NCI-H187 treated with DMSO at 0.1 percent for 48 hours (cell line): ENCODE measurements at places on chromosomes 13 and 19.

DNA sequence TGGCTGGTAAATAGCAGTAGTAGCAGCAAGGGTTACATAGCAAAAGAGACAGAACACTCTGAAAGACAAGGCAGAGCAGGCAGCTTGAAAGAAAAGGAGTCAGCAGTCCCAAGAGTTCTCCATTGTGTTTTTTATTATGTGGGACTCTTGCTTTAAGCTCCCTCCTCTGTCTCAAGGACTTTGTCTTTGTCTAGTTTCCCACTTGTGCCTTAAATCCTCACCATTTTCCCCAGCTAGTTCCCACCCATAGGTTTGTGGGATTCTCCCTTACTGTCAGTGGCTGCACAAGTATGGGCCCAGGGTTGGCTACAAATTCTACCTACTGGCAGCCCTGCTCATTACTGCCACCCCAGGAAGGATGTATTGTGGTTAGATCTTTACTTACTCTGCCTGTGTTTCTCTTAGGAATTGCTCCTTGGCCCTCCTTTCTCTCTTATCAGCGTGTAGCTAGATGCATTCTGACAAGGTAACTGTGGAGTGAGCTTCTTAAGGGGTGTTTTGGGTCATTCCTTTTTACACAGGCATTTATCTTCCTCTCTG lies 413.4 kb upstream of the PCDH9 start:
- no peak for DNase-seq

DNA sequence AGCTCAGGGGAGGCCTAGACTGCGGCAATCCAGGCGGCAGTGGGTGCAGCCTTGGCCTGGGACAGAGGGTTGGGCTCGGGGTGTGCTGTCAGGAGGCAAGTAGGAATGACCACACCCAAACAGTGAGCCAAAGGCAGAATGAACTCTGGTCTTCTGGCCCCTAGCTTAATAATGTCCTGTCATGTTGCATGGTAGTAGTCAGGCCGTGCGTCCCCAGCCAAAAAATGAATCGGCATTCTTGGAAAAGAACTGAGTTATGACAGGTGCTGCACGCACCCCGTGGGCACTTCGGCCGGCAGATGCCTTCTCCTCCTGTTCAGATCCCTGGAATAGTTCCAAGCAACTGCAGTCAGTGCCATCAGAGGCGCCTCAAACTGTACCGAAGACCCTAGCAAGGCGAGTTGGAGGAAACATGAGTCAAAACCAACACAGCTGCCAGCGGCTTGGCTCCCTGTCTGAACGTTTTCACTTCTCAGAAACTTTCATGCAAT lies 55.9 kb downstream of the ATP7B start:
- DNase-seq = no peak

DNA sequence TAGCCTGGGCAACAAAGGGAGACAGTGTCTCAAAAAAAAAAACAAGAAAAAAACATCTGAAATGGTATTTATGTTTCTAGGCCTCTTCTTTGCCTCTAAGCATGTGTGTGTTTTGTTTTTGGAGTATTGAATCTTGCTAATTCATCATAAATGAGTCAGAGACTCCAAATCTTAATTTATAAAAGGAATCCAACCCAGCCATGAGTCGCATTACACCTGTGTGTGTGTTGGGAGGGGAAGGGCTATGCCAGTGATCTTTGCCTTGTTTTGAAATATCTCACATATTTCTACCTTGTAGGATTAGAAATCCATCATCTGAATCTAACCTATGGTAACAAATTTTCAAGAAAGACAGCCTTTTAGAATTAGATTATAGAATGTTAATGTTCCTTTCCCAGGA lies 4.0 kb downstream of the ZNF331 start:
- DNase-seq = no peak

- DNase-seq = no peak
These were observed 4.3 kb downstream of the CD209 start for GRCh38 chr19:7742991-7743390.

GRCh38 chr19:595326-596262 lies 5.9 kb downstream of the HCN2 start:
- no peak for DNase-seq

DNA sequence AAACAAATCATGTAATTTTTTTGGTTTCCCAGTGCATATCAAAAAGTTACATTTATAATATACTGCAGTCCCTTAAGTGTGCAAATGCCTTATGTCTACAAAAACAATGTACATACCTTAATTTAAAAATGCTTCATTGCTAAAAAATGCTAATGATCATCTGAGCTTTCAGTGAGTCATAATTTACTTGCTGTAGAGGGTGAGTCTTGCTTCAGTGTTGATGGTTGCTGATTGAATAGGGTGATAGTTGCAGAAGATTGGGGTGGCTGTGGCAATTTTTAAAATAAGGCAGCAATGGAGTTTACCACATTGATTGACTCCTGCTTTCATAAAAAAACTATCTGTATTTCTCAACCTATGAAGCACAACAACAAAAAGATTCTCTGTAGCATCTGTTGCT lies 613.9 kb downstream of the TBC1D4 start:
- DNase-seq = no peak

DNA sequence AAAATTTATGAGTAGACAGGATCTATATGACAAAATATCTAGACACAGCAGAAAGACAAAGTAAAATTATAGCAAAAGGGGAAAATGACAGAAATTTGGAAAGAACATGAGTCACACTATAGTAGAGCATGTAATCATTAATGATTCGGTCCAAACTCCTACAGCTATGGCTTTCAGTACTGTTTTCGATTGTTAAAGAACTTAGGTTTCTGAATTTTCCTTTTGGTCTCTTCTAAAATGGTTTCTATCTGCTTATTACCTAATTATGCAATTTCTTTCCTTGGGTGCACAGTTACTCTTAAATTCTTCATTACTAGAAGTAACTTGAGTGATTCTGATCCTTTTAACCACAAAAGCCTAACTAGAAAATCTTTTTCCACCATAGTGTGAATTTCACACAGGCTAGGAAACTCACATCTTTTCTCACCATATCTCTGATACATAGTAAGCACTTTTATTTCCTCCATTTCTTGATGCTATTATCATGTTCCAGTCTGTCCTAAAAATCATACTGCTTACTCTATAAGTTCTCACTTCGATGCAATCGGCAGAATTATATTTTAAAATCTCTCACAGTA lies 1101.4 kb downstream of the PCDH9 start:
- DNase-seq = no peak

GRCh38 chr13:109105899-109106298 lies 476.5 kb downstream of the MYO16 start:
- DNase-seq = no peak

GRCh38 chr19:19777692-19778091 lies 43.9 kb downstream of the ZNF506 start:
- DNase-seq = no peak

DNA sequence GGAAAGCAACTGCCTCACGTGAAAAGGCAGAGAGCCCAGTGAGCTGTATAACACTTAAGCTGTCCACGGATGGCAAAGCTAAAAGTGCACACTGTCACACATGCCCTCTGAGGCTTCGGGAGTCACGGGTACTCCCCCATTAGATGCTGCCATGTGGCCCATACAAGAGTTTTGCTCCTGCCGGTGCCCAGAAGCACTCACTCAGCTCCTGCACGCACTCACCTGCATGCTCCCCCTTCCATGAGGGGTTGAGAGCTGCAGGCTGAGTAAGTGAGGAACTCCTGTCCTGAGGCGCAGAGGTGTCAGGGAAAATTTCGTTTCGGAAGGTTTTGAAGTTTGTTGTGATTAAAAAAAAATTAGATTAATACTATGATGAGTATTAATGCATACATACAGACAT lies 939.2 kb upstream of the ATXN8OS start:
- DNase-seq = no peak

GRCh38 chr13:87941226-87941625 lies 270.1 kb downstream of the SLITRK5 start:
- no peak for DNase-seq

GRCh38 chr13:97226013-97226412 lies 3.9 kb downstream of the MBNL2 start:
- DNase-seq = no peak

DNA sequence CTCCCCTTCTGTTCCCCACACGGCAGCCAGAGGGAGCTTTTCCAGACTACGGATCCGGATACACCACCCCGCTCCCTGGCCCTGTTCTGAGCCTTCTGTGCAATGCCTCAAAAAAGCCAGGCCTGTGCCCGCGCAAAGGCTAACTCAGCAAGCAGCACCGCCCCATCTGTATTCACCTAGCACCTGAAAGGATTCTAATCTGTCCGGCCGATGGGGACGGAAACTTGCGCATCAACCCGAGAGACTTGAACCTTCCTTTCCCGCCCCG lies 589 bp downstream of the ZBTB45 start:
- no peak for DNase-seq

- DNase-seq = no peak
These were observed 6.5 kb downstream of the MED29 start for GRCh38 chr19:39397360-39398296.

- DNase-seq = no peak
These were observed 54.1 kb downstream of the PTPRS start for GRCh38 chr19:5286465-5287029.

DNA sequence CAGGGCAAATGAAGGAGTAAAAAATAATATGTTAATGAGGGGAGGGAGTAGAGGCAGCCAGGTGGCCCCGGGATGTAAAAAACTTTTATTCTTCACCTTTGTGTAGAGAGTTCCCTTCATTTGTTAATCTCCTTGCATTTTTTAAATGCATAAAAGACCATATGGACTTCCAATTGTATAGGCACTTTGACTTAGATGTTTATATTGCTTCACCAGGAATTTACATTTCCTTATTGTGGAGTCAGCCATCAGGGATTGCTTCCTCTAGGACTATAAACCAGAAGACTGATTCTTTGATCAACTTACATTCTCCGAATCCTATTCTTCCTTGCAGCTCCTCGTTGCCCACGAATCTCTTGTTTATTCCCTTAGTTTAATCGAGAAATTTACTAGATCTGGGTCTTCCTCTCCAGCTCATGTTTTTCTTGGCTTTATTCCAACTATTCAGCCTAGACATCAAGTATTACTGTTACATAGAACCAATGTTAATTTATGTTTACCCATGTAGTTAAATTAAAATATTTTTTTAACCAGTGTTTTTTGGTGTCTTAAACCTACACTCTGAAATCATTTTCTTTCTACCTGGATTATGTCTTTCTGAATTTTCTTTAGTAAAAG lies 1187.0 kb upstream of the SLC10A2 start:
- DNase-seq = no peak

DNA sequence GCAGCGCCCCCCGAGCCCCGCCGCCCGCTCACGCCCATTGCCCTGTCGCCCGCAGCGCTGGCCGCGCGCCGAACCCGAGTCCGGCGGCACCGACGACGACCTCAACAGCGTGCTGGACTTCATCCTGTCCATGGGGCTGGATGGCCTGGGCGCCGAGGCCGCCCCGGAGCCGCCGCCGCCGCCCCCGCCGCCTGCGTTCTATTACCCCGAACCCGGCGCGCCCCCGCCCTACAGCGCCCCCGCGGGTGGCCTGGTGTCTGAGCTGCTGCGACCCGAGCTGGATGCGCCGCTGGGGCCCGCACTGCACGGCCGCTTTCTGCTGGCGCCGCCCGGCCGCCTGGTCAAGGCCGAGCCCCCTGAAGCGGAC lies 518 bp downstream of the KLF2 start:
- DNase-seq = no peak

- no peak for DNase-seq
These were observed 34.1 kb downstream of the PSG5 start for GRCh38 chr19:43152214-43152613.

- DNase-seq = no peak
These were observed 412.3 kb upstream of the SLITRK1 start for GRCh38 chr13:84294576-84294975.

- no peak for DNase-seq
These were observed 202.7 kb downstream of the SHISA2 start for GRCh38 chr13:25848812-25849745.

- DNase-seq = no peak
These were observed 79.4 kb upstream of the FNDC3A start for GRCh38 chr13:48896312-48896711.

DNA sequence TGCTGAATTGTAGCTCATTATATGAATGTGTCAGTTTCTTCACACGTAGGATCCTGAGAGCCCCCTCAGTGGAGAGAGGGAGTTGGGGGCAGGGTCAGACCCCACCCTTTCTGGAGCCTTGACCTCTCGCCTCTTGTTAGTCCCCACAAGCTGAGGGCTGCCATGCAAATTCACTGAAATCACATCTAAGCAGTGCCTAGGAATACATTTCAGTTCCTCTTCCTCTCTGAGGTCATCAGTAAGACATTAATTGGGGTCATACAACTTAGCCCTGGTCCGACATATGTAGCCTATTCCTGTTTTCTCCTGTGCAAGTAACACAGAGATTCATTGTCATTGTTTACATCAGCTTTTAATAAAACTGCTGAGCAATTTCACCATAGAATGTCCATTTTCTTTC lies 30.0 kb downstream of the MYO9B start:
- DNase-seq = no peak

DNA sequence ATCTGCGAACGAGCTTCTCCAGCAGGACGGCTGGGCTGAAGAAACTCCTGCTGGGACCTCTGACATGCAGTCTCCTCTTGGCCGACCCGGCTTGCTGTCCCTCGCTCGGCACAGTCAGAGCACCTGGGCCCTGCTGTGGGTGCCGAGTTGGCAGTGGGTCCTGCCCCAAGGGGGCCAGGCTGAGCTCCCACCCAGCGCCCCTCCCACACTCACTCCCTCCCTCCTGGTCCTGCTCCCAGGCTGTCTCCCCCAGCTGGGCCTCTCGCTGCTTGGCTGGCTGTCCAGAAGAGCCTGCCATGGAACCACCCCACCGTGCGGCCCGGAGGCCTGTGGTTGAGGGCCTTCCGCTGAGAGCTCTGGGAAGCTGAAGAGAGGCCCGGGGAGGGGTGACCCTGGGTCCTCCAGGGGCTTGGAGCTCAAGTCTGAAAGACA lies 6.0 kb downstream of the AKT2 start:
- no peak for DNase-seq

- no peak for DNase-seq
These were observed 1.6 kb downstream of the RPL13A start for GRCh38 chr19:49488863-49489537.

DNA sequence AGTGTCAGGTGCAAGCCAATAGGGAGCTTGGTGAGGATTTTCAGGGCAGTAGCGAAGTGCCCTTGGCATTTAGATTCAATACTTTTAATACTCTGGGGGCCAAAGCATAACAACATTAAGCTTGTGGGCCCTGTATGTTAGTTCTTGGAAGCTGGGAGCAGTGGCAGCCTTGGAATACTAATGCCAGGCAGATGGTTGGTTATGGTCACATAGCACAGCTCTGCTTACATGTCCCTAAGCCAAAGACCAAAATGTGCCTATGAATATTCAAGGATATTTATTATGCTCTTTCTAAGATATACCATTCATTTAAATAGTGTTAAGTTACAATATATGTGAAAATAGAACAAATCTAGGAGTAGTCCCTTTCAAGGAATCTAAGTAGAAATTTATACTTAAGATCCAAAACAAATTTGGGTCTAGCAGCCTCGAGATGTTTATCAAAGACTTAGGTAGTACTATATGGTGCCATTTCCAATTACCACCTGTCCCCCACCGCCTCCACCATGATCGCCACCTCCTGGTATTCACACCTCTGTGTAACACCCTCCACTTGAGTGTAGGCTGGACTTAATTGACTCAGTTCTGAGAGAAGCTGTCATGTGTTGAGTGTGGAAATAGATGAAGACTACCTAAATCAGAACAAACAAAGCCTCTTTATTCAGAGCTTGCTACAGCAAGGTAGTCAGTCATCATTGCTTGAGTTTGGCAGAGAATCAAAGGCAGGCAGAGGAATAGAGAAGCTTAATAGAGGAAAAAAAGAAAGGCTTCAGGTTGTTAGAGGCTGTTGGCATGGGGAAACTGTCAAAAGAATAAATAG lies 261.0 kb downstream of the GPC5 start:
- DNase-seq = no peak

- DNase-seq = no peak
These were observed 61.4 kb downstream of the KDM4B start for GRCh38 chr19:5030136-5030820.

GRCh38 chr13:31172001-31172400 lies 10.3 kb upstream of the HSPH1 start:
- DNase-seq = no peak
